Spleen (tissue), 13 donors: ENCODE measurements at places on chromosomes 4 and X. TPM values are rescaled to one million over a fixed set of nuclear protein-coding genes. Genes with fewer than 3 reads are reported as not detected.

DNA sequence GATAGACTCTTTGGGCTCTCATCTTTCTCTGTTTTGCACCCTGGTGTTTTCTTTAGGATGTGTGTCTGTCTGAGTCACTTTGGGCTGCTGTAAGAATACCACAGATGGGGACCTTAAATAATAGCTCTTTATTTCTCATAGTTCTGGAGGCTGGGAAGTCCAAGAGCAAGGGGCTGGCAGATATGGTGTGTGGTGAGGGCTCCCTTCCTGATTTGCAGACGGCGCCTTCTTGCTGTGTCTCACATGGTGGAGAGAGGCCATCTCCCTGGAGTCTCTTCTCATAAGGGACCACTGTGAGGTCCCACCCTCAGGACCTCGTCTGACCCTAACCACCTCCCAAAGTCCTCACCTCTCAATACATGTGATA, 93.7 kb upstream of the ADRA2C start:
- H3K4me3 ChIP-seq: no peak overlapping the region
- no peak overlapping the region for H3K27ac ChIP-seq
- H3K36me3 ChIP-seq: no peaks in the 10 kb centered on the region
- no peak for DNase-seq
- H3K4me1 ChIP-seq: no peaks in the 10 kb centered on the region

- DNase-seq: no peak
- no peak overlapping the region for H3K27ac ChIP-seq
- H3K4me3 ChIP-seq: no peak overlapping the region
- H3K27me3 ChIP-seq: no peaks in the 10 kb centered on the region
Observed at GRCh38 chr4:41024556-41025491, 189.5 kb downstream of the APBB2 start.

DNA sequence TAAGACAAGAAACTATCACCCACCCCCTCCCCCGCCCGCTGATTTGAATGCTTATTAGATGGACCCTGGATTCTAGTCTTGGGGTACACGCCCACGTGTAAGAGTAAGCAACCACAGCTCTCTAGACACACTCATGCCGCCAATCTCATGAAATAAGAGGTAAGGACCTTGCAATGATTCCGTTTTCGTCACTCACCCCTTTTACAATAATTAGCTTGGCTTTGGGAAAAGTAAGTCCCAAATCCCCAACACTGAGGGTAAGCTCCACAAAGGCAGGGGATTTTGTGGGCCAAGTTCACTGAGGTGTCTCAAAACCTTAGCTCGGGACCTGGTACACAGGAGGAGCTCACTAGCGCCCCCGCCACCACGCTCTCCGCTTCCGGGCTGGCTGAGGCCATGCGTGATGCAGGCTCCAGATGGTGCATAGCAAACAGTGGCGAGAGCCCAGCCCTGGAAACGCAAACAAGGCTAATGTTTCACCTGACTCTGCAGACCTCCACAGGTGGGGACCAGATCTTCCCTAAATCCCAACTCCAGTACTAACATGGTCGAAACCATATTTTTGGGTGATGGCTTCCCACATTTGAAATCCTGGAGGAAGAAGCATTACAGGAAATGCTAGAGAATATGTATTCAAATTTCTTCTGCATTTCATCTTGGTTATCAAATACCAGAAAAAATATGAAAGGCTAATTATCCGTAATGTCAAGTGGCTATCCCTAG, 4.1 kb downstream of the PLAC8 start:
- peak overlapping the region; percentile 54 for H3K4me3 ChIP-seq
- H3K27ac ChIP-seq: peak overlapping the region; percentile 96
- H3K4me1 ChIP-seq: peaks cover 87% of the 10 kb centered on the region
- no peaks in the 10 kb centered on the region for H3K27me3 ChIP-seq
- no peaks in the 10 kb centered on the region for H3K36me3 ChIP-seq

DNA sequence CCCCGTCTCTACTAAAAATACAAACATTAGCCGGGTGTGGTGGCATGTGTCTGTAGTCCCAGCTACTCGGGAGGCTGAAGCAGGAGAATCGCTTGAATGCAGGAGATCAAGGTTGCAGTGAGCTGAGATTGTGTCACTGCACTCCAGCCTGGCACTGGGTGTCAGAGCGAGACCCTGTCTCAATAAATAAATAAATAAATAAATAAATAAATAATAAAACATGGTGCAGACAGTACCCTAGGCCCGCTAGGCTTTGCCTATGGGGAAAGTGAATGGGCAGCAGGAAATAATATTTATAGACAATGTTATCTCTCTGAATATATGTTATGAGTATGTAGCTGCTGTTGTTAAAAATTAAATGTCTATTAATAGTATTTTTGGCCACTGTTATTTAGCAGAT, 130.4 kb downstream of the LARP7 start:
- H3K4me3 ChIP-seq: no peak overlapping the region
- H3K4me1 ChIP-seq: peaks cover 4% of the 10 kb centered on the region
- no peaks in the 10 kb centered on the region for H3K36me3 ChIP-seq
- DNase-seq: no peak
- H3K27ac ChIP-seq: no peak overlapping the region
- H3K27me3 ChIP-seq: no peaks in the 10 kb centered on the region

DNA sequence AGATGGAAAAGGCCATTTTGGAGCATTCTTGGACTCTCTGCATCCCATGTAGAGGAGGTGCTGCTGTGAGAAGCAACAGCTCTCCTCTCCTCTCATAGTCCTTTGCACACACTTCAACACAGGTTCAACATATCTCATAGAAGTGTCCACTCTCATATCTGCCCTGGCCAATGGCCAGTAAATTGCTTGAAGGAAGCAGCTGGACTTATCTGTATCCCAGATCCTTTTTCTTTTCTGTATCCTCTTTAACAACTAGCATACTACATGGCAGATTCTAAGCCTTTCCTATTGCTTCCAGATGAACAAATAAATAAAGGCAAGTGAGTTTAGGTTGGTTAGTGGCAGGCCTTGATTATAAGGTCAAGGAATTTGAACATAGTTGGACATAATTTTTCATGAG, 122.0 kb downstream of the HS6ST2 start:
- no peaks in the 10 kb centered on the region for H3K36me3 ChIP-seq
- H3K4me1 ChIP-seq: peaks cover 3% of the 10 kb centered on the region
- H3K27me3 ChIP-seq: no peaks in the 10 kb centered on the region
- H3K27ac ChIP-seq: no peak overlapping the region

GRCh38 chr4:177105536-177105935, 204.1 kb upstream of the NEIL3 start:
- no peaks in the 10 kb centered on the region for H3K4me1 ChIP-seq
- no peak overlapping the region for H3K27ac ChIP-seq
- no peaks in the 10 kb centered on the region for H3K27me3 ChIP-seq
- DNase-seq: no peak

- H3K4me1 ChIP-seq: no peaks in the 10 kb centered on the region
- no peaks in the 10 kb centered on the region for H3K36me3 ChIP-seq
- no peak overlapping the region for H3K27ac ChIP-seq
- DNase-seq: peak; percentile 55
- peaks cover 25% of the 10 kb centered on the region for H3K27me3 ChIP-seq
- H3K4me3 ChIP-seq: no peak overlapping the region
Observed at GRCh38 chrX:105821471-105822121, 743 bp upstream of the NRK start.

CITED1 gene
- not detected for total RNA-seq

PASD1 gene
- not detected for total RNA-seq
